ENCODE measurements at places on chromosomes 11 and 22. TPM values are rescaled to one million over a fixed set of nuclear protein-coding genes. Genes with fewer than 3 reads are reported as not detected.

- no peak for DNase-seq
Measured at GRCh38 chr11:75383246-75383645, 16.1 kb upstream of the RPS3 start.

Gene INSC
- total RNA-seq = 0.15 TPM

GRCh38 chr11:66421492-66422205 is 814 bp downstream of the NPAS4 start:
- DNase-seq = peak; percentile 86

DNA sequence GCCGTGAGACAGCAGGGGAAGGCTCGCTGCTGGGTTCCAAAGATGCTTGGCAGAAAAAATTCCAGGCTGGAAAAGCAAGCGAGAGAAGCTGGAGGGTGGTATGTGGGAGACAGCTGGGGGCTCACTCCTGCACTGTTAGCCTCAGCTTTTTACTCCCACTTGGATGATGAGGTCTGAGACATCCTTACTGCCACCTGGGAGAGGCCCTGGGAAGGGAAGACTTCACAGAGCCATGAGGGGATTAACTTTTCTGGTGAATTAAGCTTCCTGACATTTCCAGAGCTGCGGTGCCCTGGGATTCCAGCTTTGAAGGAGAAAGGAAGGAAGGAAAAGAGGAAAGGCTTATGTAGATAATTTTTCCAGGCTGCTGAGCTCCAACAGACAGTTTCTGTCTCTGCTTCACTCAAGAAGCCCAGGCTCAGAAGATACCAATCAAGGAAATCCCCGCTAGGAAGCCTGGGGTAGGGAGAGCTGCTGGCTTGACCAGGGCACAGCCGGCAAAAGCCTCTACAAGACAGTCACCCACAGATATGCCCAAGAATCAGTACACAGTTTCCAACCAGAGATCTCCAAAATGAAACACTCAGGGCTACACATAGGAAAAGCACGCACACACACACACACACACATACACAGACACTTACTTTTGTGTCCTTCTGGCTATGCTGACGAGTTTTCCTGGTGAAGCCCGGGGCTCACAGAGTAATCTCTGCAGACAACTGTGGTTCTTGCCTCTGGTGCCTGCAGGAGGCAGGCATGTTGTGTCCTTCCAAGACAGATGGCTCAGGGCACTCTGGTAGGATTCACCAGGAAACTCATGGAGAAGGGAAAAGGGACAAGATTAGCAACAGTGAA is 907 bp downstream of the MCHR1 start:
- no peak for DNase-seq

Gene C22orf15
- total RNA-seq = not detected

Gene GRAMD1B
- total RNA-seq = 1.4 TPM

Gene RNF141
- 11.2 TPM for total RNA-seq

DNA sequence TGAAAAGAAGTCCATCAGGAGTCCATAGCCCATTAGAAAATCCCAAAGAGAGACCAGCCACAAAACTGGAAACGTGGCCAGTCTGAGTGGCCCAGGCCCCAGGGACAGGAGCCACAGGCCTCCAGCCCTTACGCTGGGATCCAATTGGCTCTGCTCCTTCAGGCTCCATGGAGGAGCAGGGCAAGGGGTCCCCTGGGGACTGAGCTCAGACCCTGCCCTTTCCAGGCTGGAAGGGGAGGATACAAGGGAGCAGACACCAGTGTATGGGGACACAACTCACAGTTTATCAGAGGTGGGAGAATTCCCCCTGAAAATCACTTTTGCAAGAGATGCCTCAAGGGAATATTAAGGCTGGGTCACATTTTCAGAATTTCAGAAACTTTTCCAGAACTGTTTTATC is 227.5 kb downstream of the NTM start:
- DNase-seq = no peak

DNA sequence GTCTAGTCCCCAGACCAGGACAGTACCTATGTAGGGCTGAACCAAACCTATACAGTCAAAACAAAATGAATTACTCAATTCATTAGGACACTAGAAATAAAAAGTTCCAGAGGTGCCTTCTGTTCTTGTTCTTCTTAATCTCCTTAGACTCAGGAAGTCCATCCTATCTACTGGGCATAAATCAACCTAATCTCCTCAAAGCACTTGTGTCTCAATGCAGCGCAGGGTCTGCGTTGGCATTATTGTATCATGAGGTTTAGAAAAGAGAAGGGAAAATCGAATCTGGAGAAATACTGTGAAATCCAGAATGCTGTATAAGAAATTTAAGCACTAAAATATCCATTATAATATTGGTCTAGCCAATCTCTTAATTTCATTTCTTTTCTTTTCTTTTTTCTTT is 2.4 kb upstream of the OR10V1 start:
- DNase-seq = no peak

DNA sequence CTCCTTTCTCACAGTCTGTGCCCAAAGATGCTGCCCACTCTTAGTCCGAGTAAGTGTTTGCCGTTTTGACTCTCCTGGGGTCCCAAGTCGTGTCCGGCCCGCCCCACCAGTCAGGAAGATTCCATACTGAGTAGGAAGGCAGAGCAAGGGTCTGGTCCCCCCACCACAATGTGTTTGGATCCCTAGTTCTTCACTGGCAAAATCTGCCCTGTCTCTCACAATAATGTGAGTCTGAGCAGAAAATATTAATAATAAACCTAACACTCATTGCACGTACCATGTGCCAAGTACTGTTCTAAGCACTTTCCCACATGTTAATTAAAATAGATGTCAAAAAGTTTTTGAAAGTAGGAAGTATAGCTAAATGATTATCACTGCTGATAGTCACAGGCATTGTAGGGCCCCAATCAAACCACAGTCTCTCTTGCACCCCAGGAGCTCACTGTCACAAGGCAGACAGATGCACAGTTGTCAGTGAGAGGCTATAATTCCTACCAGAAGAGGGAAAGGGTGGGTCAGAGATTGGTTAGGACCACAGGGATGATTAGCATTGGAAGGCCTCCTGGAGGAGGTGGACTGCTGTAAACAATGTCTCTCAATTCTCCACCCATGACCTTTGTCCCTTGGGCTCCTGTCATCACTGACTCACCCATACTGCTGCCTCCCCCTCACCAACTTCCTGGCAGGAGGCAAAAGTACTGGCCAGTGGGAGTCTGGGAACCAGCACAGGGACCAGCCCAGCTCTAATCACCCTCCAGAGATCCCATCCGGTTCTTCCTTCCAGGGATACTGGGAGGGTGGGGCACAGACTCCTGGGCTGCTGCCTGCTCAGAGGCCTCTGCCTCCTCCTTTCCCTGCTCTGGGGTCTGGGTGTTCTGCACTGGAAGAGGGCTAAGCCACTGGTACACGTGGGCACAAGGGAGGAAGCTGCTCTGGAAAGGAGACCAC is 1.0 kb upstream of the POLD4 start:
- DNase-seq = peak; percentile 85

- peak; percentile 79 for DNase-seq
Measured at GRCh38 chr22:24189249-24190158, 8.2 kb downstream of the SUSD2 start.

DNA sequence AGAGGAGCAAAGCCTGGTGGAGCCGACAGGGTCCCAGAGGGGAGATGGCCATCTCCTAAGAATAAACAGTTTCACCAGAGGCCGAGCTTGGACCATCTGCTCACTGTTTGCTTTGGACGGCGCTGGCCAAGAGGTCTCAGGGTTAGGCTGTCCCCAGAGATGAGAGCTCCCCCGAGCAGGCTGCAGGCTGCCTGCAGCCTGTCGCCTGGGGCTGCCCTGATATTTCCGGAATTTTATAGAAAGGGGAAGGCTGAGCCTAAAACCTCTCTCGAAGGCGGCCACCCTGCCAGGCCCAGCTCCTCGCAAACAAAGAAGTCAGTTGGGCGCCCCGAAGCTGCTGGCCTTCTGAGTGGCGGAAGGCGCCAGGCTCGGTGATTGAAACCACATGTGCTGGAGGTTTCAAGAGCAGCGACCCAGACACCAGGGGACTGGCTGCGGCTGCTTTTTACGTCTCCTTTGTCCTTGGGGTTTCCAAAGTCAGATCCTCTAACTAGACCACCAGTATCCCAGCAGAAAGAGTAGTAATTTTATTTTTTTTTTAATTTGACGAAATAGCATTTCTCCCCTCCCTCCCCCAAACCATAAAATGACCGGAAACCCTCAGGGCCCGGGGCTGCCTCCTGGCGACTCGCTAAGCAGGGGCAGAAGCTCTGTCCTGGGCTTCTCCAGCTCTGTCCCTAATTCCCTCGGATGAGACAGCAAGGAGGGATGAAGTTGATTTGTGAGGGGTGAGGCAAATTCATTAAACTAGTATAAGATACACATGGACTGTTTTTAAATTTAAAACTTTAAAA is 57.4 kb downstream of the CLMP start:
- peak; percentile 47 for DNase-seq

Gene PARVA
- 27.5 TPM for total RNA-seq

- no peak for DNase-seq
Measured at GRCh38 chr22:28884747-28885350, 1.5 kb downstream of the ZNRF3 start.

GRCh38 chr11:2092956-2093412 is 46.2 kb downstream of the IGF2 start:
- DNase-seq = peak; percentile 99

GRCh38 chr11:71129624-71130023 is 122.8 kb downstream of the SHANK2 start:
- no peak for DNase-seq

GRCh38 chr11:123473941-123474677 is 44.0 kb downstream of the GRAMD1B start:
- no peak for DNase-seq

Gene SEPTIN3
- 0.06 TPM for total RNA-seq

Data from right lobe of liver (tissue), 6 donors.